ENCODE measurements at places on chromosomes 7 and 10.

- no peak for DNase-seq
These were observed 383.4 kb upstream of the ADARB2 start for GRCh38 chr10:2120746-2121145.

DNA sequence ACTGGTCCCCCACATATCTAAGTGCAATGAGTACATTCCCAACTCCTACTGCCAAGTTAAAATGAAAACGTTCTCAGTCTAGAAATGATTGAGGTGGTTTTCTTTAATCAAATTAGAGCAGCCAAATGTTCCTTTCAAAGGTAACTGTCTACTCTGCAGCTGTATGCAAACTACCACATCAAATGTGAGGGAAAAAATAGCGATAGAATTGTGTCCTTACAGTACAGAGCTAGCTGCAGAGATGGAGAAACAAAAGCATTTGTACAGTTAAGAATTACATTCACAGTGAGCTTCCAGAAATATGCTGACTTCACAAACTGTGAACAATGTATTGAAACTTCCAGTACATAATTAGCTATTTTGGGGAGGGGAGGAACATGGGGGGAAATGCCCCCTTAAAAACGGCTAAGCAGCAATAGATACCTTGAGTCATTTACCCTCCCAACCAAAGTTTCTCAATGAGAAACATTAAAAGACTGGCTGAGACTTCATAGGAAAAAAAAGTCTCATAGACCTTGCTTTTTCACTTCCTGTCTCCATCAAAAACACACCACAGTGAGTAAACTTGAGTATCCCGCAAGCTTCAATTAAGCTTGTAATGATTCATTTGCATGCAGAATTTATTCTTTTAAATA is 22.9 kb downstream of the CDK6 start:
- peak; percentile 59 for DNase-seq

DNA sequence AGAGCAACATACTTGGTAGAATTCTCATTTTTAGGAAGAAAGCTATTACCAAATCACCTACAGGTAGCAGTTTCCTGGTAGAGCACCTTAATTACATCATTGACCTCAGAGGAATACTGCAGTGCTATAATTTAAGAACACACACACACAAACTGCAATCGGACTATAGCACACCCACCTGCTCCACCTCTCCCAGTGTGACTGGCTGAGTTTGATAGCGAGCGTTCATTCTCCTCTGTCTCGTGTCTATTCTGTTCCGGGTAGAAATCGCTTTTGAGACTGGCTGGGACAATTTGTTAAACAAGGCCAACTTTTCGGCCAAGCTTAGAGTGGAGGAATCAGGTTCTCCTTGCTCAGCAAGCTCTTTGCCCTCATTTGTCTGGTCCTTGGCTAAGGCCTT is 110.5 kb downstream of the SVIL start:
- DNase-seq: no peak

GRCh38 chr7:139265673-139266072 is 34.6 kb downstream of the UBN2 start:
- no peak for DNase-seq

- no peak for DNase-seq
These were observed 91.6 kb downstream of the MYOF start for GRCh38 chr10:93390306-93391090.

GRCh38 chr7:106309362-106309761 is 24.6 kb upstream of the NAMPT start:
- DNase-seq: no peak

- no peak for DNase-seq
These were observed 29.6 kb downstream of the LRRC27 start for GRCh38 chr10:132361581-132362101.

DNA sequence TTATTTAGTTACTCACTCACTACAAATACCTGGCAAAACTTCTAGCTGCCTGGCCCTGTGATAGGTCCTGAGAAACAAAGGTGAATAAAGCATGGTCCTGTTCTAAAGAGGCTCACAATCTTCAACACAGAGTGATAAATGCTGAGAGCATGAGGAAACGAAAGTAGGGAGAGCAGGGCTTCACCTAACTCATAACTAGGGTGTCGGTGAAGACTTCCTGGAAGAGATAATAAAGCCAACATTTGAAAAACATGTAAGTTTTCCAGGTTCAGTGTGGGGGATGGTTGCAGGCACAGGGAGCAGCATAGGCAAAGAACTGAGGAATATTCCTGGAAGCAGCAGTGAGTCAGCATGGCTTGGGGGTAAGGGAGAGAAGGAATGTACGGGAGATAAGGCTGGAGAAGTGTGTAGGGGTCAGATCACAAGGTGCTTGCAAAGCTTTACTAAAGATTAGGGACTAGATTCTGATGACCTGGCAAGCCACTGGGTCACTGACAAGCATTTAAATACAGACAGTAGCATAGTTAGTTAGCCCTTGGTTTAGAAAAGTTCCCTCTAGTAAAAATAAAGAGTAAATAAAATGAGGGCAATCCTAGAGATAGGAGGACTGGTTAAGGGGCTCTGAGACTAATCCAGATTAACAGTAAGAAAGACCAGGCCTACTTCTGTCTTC is 5.1 kb downstream of the KEL start:
- DNase-seq: peak; percentile 13

GRCh38 chr7:139541600-139542307 is 18.3 kb downstream of the CLEC2L start:
- no peak for DNase-seq

GRCh38 chr7:51455086-51455485 is 138.5 kb upstream of the COBL start:
- no peak for DNase-seq

DNA sequence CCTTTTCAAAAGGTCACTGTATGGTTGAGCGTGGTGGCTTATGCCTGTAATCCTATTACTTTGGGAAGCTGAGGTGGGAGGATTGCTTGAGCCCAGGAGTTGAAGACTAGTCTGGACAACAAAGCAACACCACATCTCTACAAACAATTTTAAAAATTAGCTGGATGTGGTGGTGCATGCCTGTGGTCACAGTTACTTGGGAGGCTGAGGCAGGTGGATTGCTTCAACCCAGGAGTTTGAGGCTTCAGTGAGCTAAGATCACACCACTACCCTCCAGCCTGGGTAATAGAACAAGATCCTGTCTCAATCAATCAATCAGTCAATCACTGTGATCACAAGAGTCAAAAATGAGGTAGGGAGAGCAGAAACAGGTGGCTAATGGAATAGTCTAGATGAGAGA is 97.0 kb downstream of the SUGCT start:
- DNase-seq: no peak

DNA sequence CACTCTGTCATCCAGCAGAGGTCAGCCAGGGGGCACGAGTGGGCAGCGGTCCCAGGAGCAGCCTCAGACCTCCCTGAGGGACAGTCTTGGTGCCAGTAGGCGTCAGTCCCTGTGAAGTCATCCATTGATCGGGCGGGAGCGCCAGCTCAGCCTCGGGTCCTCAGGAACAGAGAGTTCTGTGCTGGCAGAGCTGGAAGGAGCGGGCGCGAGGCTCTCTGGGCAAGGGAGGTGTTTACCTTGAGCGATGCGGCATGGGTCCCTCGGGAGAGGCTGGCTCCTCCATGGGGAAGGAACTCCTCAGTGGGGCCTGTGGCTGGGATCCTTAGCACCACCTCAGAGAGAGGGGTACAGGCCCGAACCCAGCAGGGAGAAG is 101.1 kb upstream of the PPIF start:
- no peak for DNase-seq

DNA sequence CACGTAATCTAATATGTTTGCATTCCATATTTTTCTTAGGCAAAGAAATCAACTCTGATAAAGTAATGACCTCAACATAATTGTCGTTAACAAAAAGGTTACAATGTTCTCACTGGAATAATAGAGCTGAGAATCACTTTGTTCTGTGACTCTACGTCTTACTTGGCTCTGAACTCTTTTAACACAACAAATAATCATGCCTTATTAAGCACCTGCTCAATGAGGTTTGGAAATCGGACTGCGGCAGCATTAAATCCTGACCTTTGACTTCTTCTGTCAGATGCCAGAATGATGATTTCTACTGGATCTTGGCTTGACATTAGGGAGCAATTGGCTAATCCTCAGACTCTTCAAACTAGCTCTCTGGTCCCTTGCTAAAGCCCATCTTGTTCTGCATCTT is 233.6 kb downstream of the SEMA3D start:
- no peak for DNase-seq

DNA sequence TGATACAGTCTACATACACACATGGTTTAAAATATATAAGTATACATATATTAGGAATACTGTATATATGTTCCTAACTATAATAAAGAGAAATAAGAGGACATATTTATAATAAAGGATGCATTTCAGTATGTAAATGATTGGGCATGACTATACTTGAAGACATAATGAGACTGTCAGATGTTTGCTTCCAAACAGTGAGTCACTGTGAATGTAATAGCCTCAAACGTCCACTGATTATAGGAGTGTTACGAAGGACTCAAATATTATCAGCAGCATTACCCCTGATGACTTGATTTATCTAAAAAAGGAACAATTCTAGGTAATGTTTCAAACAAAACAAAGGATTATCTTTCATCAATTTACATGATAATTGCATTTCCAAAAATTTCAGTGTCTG is 39.9 kb upstream of the NRBF2 start:
- peak; percentile 10 for DNase-seq

DNA sequence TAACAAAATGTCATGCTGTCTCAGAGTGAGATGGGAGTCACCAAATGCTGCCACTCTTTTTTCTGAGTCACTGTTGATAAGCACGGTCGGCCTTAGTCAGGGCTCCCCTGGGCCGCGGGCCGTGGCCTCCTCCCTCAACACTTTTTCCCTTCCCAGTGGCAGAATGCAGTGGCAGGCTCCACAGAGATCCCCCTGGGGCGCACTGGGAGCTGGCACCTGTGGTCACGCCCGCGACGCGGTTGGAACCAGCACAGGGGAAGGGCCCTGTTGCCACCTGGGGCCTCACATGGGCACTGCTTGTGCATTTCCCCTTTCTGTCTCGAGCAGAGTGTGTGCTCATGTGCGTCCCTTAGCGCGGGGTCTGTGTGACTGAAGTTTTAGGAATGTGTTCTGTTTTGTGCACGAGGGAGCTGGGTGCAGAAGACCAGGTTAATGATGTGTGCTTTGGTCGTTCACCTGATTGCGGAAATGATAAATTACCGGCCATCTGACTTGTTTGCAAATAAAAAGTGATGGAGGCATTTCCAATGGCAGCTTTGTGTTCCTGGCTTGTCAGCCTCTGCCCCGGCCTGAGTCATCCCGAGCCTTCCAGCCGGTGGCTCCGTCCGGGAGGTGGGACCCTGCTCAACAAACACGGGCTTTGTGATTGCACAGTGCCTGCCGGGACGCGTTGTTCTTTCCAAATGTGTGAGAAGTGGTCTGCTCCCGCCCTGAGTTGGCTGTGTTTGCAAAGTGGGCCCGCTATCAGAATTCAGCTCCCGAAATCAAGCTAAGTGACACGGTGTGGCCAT is 100.7 kb downstream of the NKX6-2 start:
- no peak for DNase-seq

GRCh38 chr7:30743371-30744074 is 8.4 kb upstream of the INMT start:
- DNase-seq: no peak

- DNase-seq: no peak
These were observed 30.0 kb downstream of the TACC2 start for GRCh38 chr10:122018951-122019413.

- DNase-seq: no peak
These were observed at the start of gene AGR3 for GRCh38 chr7:16881844-16882243. Gene AGR3 (minus strand): TSS chr7:16881983. CDS start chr7:16878618, 3,365 bp downstream.

- DNase-seq: no peak
These were observed 20.0 kb upstream of the GATA3 start for GRCh38 chr10:8034466-8035005.

DNA sequence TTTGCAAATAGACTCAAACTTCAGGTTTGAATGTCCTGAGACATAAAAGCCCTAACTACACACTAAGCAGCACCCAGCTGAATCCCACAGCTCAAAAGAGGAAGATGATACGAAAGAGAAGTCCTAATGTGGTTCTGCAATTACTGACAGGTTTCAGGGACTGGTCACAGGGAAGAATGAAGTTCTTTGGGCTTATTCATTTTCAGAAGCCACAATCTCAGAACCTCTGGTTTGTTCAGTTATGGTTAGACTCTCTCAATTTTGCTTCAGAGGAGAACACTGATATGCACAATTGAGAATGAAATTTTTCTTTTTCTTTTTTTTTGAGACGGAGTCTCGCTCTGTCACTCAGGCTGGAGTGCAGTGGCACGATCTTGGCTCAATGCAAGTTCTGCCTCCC is 94.6 kb upstream of the FAM180A start:
- no peak for DNase-seq

Data from fibroblast of skin of abdomen (primary cell).